ENCODE measurements at places on chromosomes 2 and 18.

GRCh38 chr2:188898261-188898660, 75.9 kb upstream of the COL3A1 start:
- no peak for DNase-seq

DNA sequence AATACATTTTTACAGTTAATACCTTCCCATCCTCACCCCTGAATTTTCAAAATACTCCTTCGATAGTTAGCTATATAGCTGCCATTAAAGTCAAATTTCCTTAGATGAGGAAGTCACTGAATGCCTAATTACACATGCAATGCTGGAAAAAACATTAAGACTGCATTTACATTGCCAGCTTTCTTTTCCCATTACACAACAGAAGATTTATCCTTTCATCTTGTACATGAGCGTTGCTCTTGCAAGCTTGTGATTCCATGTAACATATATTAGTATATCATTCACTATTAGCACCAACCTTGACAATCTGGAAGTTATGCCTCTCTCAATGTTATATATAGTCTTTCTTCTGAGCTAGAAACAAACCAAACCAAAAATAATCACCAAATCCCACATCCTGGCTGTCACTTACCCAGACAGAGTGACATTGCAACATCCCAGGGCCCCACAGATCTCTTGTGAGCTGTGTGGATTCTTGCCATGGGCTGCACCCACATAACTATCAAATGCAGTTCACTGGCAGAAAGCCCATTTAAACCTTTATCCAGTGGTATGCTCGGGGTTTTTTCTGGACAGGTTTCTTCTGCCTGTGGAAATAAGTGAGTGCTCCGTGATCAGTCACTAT, 79.2 kb upstream of the PAPOLG start:
- DNase-seq: no peak

DNA sequence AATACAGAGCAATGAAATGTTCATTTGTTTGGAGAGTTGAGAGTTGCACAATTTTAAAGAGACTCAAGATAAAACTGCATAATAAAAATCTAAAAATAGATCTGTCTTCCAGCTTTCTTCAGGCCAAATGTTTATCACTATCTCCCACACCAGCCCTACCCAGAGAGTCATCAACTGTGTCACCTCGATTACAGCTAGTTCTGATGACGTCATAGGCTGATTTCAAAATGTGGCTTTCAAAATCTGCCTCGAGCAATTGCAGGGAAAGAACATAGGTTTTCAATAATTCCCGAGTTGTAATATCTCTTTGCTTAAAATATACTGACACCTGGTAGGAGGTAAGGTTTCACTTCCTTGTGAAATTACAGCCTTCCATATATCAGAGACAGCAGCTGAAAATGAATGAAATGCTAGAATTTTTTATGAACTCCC, 677.6 kb upstream of the ID2 start:
- no peak for DNase-seq

DNA sequence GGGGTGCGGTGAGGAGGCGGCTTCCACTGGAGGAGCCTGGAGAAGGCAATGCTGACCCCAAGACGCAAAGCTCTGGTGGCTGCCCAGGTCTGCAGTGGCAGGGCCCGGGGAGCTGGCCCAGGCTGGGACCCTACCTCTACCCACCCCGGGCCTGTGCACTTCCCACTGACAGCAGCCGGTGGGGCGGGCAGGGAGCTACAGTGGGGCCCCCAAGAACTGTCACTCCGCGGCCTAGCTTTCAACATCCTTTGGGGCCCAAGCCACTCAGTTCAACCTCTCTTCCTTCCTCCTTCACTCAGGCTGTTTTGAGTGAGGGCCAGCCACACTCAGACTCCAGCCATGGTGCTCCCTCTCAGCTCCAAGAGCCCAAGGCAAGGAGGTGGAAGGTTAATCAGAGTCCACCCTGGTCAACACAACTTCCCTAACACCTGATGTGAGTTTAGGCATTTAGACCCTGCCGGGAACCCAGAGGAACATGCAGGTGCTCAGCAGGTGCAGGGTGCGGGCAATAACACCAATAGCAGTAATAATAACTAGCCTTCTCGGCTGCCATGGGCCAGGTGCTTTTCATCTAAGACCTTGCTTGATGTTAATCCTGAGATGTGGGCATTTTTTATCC, 93.6 kb downstream of the ZFP36L2 start:
- DNase-seq: no peak

GRCh38 chr18:75231053-75231406, 20.4 kb downstream of the TSHZ1 start:
- no peak for DNase-seq

GRCh38 chr18:51110073-51110797, 80.2 kb downstream of the SMAD4 start:
- peak; percentile 71 for DNase-seq

DNA sequence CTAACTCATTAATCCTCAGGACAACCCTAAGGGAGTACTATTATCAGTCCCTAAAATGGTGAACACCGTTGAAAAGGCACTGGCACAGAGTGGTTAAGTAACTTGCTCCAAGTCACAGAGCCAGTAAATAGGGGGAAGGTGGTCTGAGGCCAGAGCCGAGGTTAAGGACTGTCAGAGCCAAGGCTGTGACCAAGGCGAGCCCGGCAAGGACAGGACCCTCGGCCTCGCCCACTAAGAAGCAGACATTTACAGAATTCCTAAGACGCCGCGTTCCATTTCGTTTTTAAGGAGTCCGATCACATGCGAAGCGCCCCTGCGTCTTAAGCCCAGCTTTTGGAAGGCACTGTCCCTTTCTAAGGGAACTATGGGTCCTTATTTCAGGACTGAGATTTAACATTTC, 1.1 kb downstream of the PDIA6 start:
- no peak for DNase-seq

DNA sequence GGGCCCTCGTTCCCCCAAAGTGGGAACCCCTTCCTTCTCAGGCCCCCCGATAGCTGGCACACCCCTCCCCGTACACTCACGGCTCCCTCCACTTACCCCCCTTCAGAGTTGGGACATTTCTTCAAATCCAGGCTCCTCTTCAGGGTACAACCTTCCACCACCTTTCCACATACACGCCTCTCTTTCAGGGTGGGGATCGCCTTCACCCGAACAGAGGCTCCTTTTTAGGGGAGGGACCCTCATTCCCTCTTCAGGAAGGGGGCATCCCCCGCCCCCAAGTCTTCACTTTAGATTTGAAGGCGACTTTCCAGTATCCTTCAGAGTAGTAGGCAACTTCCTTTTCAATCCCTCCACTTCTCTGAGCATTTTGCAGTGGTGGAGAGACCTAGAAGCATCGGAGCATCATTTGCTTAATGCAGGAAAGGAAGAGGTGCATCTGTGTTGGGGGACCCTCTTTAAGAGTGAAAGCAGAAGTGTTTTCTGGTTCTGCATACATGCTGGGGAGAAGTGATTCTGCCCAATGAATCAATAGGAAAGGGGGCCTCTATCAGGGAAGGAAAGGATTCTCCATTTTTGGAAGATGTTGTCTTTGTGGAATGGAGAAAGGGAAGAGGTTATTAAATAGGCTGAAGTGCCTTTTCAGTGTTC, 845 bp downstream of the EML4 start:
- DNase-seq: peak; percentile 38

DNA sequence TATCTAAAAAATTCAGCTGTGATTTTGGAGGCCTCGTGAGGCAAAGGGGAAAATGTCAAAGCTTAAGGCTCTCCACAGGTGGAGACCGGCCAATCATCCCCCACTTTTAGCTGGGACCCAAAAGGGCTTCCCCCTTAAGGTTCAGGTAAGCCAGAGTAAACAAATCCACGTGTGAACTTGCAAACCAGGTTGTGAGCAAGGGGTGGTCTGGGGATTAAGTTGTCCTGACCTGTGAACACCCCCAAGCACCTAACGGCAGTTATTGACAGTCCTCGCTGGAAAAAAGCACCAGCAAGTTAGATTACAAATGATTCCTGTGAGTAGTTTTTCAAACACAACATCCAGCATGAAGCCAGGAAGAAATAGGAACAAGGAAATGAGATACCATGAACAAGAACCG, 42.9 kb downstream of the MYO7B start:
- no peak for DNase-seq

DNA sequence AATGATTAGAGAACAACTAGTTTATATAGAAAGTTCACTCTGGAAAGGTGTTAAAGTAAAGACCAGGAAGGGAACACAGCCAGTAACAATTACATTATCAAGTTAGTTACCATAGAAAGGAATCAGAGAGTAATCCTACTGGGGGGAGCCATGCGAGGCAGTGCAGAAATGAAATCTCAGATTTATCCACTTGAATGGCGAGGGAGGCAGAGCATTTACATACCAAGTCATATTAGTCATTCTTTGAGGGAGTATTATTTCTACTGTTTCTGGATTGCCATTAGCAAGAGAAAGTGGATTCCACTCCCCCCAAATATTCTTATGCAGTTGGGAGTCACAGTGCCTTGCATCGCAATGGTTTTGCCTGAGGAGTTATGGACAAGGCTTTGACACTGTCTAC, 472.7 kb upstream of the TRIB2 start:
- no peak for DNase-seq

DNA sequence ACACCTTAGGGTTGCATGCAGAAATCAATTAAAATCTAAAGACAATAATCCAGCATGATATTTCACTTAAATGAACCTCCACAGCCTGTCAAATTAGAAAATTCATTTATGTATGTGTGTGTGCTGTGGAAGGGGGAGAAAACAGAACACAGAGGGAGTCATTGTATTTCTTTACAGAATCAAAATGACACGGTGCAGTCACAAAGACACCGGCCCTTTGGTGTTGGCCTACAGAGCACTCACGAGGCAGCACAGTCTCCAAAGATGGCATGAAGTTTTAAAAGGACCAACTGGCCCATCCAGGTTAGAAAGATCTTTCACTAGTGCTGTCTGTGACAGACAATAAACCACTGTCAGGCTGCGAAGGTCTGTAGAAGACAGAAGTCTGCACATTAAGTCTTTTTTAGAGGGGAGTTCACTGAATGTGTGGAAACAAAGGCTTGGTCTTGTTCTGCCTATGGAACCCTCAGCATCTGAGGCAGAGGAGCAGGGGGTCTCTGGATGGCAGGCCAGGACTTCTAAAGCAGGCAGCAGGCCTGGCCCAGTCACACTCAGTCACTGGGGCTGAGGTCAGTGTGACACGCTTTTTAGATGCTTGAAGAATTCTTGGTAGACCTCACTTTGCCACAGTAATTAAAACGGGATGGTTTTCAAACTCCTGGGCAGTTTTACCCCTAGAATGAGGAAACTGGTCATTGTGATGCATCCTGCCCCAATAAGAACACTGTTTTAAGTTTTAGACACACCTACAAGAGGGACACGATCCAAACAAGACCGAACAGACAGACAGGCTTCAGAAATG, 184.9 kb downstream of the AFF3 start:
- DNase-seq: no peak

DNA sequence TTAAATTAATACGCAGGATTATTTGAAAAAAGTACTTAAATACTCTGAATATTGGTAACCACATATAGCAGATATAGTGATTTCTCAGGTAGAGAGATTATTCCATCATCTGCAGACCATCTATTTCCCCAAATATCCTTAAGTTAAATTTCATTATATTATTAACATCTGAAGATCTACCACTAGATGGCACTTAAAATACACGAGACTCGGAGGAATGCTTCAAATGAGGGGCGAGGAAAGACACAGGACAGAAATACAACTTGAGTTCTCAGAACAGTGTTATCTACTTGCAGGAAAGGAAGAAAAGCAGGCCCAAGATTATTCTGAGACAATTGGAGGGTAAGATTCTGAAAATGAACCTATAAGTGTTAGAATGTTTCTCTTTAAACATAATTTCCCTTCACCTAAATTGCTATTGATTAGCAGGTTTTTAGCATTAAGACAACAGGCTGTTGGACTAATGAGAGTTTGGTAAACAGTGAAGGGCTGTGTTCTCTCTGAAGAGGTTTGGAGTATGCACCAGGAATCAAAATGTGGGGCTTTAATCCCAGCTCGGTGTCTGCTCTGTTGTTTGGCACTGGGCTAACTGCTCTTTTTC, 76.9 kb upstream of the GCFC2 start:
- no peak for DNase-seq

DNA sequence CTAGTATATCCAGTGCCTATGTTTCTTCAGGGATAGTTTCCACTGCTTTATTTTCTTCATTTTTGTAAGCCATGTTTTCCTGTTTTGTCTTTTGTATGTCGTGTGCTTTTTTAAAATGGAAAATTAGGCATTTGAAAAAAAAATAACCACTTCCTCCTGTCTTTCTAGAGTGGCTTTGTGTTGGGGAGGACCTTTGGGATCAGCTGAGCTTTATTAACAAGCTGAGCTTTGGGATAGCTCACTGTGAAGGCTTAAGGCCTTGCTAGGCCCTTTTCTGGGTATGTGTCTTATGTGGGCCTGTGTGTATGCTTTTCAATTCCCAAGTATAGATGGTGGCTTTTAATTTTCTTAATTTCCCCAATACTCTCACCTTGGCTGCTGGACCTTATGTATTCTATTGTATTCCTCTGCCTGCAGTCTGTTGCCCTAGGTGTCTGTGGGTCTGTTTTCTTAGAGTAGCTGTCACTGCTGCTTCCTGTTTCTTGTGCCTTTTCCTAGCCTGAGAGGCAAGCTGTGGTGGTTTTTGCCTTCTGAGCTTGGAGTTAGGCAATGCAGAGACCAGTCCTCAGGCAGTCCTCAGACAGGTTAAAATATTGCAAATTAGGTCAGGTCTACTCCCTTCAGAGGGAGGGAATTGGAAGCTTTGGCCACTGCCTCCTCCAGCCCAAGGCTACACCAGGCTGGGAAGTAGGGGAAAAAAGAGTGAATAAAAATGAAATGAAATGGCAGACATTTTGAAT, 134.7 kb downstream of the LDLRAD4 start:
- no peak for DNase-seq

DNA sequence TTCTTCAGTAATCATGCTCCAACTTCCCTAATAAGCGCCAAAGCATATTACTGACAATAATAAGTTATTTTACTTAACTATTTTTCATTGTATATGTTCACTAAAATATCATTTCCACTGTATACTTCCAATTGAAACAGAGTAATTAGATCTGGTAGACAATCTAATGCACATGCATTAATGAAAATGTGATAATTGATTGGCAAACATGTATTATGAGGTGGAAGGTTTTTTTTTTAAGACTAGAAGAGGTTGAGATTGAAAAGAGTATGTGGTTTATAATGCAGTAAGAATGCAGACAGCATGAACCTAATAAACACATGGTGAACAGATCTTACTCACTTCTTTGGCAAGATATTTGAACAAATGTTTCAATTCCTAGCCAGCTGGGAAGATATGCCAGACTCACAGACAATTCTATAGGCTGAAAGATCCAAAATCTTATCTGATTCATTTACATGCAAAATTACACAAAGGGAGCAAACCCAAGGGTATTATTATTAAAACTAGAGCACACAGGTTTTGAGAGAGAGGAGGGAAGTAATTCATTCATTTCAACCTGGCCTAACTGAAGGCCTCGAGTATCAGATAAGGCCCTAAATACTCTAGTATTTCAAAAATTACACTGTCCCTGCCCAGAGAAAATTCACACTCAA, 2.8 kb downstream of the NCKAP1 start:
- no peak for DNase-seq

GRCh38 chr2:66446941-66447340, 12.0 kb downstream of the MEIS1 start:
- DNase-seq: no peak

- DNase-seq: no peak
These were observed 2.1 kb downstream of the PROM2 start for GRCh38 chr2:95276244-95276887.

- no peak for DNase-seq
These were observed 325.4 kb upstream of the FIGN start for GRCh38 chr2:164061129-164061746.

GRCh38 chr2:222797261-222797660, 63.6 kb upstream of the ACSL3 start:
- no peak for DNase-seq

GRCh38 chr2:191625446-191625845, 52.5 kb upstream of the NABP1 start:
- no peak for DNase-seq

GRCh38 chr2:39743269-39743776, 35.7 kb downstream of the THUMPD2 start:
- DNase-seq: no peak
